ENCODE measurements at places on chromosomes 6 and 20. TPM values are rescaled to one million over a fixed set of nuclear protein-coding genes. Genes with fewer than 3 reads are reported as not detected.

- DNase-seq, result no peak
These were observed 34.3 kb downstream of the SLC22A23 start for GRCh38 chr6:3422435-3423070.

DNA sequence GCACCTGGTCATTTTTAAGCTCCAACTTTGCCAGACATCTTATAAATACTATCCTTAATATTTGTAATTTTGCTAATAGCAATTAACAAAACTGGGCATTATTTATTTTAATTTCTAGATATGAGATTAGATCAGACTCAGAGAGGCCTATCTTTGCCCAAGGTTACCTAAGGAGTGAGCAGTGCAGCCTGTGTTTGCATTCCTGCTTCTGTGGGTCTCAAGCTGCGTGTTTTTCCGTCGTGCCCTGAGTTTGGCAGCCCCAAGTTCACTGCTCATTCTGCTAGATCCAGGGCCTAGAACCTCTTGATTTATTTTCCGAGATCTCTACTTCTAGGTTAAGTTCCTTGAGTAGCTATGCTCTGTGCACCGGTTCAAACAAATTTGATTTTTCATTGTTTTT, 11.0 kb upstream of the ADGRG6 start:
- no peak for DNase-seq

DNA sequence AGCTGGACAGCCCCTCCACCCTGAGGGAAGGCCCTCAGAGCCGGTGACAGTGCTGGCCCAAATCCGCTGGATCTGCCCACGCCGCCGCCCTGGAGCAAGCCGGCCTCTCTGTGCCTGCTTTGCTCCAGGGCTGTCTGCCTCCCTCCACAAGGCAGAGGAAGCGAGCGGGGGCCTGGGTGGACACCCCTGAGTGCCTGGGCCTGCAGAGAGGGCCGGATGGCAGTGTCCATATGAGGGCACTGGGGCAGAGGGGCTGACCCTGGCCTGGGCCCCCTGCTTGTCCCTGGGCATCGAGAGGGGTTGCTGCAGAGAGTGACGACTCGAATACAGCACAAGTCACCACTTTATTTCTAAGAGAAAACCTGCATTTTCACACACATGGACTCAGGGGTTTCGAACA, 348.6 kb downstream of the ZFAND3 start:
- no peak for DNase-seq

DNA sequence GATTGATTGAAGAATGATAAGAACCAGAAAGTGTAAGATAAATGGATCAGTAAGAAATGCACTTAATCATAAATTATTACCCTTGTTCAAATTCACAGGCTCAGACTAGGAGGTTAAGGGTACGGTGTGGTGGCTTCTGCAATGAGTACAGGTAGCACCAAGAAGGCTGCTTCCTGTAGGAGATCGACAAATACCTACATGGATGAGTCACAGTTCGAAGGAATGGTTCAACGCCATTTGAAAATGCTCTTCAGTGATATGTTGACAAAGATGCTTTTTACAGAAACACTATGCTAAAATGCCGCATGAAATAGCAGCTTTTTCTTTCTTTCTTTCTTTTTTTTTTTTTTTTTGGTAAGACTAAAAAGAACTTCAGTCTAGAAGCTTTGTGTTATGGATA, 116.2 kb downstream of the DTNBP1 start:
- DNase-seq, result no peak

DNA sequence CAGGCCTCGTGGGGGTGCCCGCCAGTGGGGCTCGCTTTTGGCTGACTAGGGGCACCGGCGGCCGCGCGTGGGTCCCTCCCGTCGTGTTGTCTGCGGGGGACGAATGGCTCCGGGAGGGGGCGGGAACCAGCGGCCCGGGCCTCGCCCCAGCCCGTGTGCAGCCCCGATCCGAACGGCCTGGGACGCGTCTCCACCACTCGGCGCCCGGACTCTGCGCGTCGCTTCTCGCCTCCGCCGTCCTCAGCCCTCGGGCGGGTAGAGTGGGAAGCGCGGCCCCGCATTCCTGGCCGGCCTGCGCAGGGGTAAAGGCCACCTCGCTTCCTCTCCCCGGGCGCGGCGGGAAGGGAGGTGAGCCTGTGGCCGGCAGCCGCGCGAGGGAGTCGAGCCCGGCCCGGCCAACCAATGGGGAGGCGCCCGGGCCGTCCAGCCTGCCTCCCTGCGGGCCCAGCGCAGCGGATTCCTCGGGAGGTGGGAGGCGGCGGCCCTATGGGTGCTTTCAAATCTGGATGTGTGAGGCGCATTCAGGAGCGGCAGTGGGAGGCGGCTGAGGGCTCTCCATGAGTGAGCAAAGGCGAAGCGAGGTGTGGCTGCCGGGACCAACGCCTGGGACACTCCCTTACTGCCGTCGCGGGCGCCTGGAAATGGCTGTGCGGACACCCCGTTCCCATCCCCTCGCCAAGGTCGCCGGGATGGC, 1.1 kb upstream of the ZBTB46 start:
- no peak for DNase-seq

- DNase-seq, result no peak
These were observed 694 bp downstream of the MRPS18B start for GRCh38 chr6:30618270-30618797.

GRCh38 chr6:50003139-50003538, 18.7 kb downstream of the DEFB110 start:
- no peak for DNase-seq

DNA sequence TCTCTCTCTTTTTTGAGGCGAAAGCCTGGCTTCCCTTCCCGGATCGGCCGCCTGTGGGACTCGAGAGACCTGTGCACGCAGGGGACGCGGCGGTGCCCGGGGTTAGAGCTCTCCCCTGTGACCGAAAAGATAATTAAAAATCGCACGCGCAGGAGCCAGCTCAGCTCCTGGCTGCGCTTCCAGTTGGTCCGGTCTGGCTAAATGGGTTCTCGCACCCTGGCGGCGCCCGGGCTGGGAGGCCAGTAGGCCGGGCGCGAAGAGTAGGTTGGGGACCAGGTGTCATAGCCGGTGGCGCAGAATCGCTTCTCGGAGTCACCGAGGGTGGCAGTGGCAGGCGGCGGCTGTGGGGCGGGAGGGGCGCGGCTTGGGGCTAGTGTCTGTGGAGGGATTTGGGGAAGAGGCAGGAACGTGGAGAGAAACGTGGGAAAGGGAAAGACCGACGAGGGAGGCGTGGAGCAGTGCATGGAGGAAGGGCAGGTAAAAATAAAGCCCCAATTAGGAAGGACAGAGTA, 41.9 kb upstream of the SUPT3H start:
- no peak for DNase-seq

GRCh38 chr20:62178316-62179161, 4.3 kb upstream of the MTG2 start:
- no peak for DNase-seq

Gene HLA-DPA1
- polyA plus RNA-seq, result 22.0 TPM

Gene PRL
- not detected for polyA plus RNA-seq

Gene NRN1
- polyA plus RNA-seq, result 3.9 TPM

Gene KHDC1
- polyA plus RNA-seq, result 11.0 TPM

Gene COL9A1
- polyA plus RNA-seq, result 36.5 TPM

All from renal pelvis (tissue), 12 donors.